ENCODE measurements at places on chromosomes 7 and 10.

DNA sequence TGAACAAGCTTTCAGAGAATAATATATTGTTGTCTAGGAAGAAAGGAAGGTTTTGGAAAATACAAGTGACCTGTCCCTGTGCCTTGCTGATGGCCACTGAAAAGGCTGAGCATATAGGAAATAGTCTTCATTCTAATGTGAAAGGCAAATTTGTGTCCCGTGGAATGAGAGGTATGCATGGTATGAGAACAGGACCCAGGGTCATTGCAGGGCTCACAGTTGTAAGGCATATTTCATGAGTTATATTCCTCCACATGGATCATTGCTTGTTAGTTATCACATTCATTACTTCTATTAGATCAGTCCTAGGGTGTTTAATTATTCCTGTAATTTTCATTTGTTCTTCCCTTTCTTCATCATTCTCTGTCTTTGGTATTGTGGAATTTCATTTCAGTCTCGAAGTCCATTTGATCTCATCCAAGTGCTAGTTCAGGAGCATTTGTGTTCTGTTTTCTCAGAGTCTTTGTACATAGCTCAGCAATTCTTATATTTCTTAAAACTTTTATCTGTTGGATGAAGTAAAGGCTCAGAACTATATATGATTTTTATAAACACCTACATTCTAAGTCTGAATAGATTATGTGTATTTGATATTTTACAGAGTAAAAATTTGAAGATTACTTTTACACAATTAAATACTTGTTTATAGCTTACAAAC is 39.4 kb upstream of the ARHGAP21 start:
- no peak for DNase-seq

- no peak for DNase-seq
Observed at GRCh38 chr7:89926701-89927100, 227.6 kb upstream of the STEAP1 start.

DNA sequence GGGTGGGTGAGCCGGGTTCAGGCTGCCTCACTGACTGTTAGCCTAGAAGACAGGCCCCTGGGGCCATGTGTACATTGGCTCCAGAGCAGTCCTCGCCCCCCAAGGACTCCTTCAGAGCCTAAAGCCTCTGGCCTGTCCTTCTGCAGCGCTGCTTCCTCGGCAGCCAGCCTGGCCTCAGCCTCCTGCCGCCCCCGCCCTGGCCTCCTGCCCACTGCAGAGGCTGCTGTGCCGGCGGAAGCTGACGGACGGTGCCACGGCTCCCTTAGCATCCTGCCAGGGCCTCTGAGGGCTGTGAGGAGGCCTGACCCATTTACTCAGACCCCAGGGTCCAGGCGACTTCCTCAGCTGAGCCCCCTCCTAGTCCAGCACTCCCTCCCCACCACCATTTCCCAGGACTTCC is 4.9 kb downstream of the SRRM3 start:
- no peak for DNase-seq

DNA sequence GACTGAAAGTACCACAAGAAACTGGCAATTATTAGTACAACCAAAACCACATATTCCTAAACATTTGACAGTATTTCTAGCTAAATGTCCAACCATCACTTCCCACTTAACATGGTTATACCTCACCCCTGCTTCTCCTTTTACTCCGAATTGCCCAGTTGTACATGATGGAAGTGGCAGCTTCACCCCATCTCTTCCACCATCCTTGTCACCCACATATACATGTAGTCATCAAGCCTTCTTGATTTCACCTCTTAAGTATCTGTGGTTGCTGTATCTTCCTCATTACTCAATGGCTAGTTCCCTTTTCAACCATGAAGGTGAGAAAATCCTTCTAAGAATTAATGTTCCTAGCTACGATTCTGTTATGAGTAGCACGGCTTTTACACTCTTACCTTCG is 388.2 kb downstream of the CALN1 start:
- DNase-seq = no peak

DNA sequence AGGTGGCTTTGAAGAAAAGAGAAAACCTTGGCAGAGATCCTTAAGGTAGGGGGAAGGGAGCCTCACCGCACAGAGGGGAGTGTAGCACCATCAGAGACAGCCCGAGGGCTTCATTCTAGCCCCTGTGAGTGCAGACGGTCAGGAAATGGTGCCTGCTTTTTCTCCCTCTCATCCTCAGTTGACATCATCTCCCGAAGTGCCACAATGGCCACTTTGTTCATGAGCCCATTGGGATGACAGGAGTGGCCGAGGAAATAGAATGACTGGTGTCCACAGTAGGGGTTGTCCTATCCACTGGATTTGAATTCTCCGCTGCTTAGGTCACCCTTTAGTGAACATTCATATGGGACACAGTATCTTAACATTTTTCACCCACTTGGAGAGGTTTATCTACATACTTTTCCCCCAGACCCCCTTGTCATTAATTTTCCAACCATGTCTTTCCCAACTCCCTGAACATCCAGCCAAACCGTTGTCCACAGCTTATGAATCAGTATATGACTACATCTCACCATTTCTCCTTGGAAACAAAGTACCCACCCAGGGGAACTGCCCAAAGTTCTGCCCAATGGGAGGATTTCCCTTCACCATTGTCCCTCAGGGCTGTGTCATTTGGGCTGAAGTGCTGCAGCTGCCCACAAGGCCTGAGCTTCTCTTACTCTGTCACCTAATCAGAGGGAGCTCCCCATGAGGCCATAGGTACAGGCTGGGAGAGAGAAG is 108.8 kb downstream of the ADCY1 start:
- no peak for DNase-seq

DNA sequence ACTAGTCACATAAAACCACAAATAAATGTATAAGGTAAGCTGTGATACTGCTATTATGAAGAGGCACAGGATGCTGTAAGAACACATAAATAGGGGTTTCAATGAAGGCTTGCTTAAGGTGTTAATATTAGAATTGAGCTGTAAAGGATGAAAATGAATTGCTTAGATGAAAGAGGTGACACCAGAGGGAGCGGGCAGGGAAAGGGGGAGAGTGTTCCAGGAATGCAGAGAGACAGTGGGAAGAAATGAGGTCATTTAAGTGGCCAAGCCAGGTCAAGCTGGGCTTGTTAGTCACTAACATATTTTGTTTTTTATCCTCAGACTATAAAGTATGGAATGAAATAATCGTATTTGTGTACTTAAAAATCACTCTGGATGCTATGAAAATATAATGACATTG is 193.5 kb downstream of the NRG3 start:
- no peak for DNase-seq

- DNase-seq = no peak
Observed at GRCh38 chr7:460374-461116, 59.1 kb downstream of the PDGFA start.

DNA sequence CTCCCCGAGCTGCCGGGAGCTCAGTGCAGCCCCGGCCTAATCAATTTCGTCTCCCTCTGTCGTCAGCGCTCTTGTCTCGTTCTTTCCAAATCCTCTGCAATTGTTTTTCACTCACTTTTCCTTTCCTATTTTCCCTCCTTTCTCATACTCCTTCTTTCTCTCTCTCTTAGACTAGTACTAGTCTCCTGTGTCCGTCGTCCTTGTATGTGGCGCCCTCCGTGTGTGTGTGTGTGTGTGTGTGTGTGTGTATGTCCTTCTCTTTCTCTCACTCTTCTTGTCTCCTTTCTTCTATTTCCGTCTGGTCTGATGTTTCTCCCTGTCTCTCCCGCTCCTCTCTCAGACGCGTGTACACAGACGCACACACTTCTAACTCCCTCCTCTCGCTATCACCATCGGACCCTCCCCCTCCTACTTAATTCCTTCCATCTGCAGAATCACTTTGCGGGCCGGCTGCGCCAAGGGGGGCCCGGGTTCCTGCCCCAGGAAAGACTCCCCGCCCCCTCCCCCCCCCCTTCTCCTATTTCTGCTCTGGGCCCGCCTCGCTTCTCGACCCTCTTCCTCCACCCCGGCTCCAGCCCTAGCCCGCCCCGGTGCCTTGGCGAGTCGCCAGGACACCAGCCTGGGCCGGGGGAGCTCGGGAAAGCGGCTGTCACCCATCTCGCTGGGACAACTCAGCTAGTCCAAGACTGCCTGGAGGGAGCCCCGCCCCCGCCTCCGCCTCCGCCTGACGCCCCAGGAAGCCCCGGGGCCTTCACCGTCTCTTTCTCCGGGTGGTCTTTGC is 743 bp upstream of the ZCCHC24 start:
- no peak for DNase-seq

GRCh38 chr10:11178606-11179515 is 161.2 kb downstream of the CELF2 start:
- peak; percentile 75 for DNase-seq

DNA sequence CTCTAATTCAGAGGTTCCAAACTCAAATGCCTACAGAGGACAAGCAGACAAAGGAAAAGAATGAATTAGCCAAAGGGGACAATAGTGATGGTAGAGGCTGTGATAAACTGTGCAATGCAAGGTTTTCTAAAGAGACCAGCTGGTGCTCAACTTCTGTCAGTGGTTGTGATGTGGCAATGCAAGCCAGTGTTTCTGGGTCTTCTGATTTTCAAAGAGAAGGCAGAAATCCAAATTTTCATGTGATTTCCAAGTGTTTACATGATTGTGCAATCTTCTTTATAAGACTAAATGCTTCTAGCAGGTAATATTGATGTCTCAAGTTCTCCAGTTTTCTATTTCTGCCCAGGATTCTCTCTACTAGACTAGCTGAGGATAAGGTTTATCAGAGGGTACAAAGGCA is 135.9 kb downstream of the PCDH15 start:
- DNase-seq = no peak

DNA sequence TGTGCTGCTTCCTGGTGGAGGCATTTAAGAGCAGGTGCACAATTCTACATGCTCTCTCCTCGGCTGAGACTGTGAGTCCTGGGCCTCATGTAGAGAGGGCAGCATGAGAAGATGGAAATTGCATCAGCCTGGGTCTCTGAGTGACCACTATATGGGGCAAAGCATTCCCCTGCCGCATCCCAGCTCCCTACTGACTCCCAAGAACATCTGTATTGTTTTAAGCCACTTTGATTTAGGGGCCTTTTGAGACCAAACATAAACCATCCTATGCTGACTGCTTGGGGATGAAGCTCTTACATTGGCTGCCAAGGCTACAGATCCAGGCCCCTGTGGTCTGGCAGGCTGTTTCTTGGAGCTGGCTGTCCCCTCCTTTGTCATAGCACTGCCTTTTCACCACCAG is 101.3 kb upstream of the TBX20 start:
- no peak for DNase-seq

DNA sequence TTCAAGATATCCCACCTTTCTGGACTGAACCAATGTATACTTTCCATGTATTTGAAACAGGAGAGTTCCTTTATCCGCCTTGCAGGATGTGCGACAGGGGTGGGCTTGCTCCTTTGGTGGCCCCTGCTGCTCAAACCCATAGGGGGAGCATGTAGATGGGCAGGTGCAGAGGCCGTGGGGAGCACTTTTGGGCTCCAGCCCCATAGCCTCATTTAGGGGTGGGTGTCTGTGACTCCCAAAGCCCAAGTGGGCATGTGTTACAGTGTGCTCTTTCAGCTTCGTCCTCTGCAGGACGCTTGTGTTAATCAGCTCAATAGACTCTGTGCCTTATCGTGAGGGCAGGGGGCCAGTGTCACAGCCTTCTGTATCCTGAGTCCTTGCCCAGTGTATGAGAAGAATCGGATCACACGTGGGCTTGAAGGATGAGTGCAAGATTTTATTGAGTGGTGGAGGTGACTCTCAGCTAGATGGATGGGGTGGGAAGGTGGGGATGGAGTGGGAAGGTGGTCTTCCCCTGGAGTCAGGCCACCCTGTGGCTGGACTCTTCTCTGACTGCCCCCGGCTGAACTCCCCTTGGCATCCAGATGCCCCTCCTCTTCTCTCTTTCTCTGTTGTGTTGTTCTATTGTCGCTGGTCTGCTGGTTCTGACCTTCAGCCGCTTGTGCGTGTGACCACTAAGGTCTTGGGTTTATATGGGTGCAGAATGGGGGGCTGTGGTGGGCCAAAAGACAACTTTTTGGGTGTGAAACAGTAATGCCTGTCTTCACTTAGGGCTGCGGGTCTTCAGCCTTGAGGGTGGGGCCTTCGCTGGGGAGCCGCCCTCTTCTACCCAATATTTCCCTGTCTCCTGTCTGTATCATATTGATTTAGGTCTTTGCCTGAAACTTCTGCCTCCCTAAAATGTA is 262.2 kb downstream of the GLRX3 start:
- no peak for DNase-seq

- no peak for DNase-seq
Observed at GRCh38 chr10:82378146-82378545, 503.2 kb downstream of the NRG3 start.

DNA sequence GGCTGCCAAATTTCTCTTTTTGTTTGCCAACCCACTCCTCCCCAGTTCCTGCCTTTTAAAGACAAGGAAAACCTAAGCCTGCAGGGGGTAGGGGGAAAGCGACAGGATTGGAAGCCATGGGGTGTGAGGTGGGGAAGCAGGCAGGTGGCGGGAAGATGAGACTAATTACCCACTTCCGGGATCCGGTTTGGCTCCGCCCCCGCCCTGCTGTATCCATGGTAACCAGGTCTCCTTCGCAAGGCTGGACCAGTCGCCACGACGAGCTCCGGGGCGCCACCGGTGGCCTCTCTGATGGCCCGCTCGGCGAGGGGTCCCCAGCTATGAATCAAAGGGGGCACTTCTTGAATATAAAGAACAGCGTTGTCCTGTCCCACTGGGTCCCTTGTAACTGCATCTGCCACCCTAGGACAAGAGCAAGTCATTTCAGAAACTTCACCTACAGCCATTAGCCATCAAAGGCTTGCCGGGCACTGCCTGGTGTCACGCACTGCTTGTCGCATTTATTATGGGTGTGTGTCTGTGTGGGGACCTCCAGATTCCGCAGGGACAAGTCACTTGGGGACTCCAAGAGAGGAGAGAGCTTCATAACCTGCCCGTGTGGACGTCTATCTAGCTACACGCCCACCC is 55.4 kb upstream of the LMTK2 start:
- DNase-seq = peak; percentile 32

DNA sequence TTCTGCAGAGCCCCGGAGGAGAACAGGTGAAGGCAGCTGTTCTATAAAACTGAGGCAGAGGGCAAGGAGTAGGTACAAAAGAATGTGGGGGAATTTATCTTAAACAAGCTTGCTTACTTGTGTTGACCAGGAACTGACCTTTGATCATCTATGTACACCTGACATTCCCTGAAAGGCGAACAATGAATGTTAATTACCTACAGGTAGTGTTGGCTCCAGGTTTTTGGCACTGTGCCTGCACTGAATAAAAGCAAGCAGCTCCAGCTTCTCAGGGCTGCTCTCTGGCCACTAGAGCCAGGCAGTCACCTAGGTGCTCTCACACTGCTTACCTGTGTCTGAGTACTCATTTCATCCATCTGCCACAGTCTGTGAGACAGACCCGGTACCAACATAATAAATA is 87.0 kb downstream of the RAPGEF5 start:
- DNase-seq = no peak
